ENCODE measurements at places on chromosomes 1 and 21. TPM values are rescaled to one million over a fixed set of nuclear protein-coding genes. Genes with fewer than 3 reads are reported as not detected.

RIPPLY3 gene
- 0.05 TPM for polyA plus RNA-seq

ADGRL2 gene
- 5.6 TPM for polyA plus RNA-seq

DNA sequence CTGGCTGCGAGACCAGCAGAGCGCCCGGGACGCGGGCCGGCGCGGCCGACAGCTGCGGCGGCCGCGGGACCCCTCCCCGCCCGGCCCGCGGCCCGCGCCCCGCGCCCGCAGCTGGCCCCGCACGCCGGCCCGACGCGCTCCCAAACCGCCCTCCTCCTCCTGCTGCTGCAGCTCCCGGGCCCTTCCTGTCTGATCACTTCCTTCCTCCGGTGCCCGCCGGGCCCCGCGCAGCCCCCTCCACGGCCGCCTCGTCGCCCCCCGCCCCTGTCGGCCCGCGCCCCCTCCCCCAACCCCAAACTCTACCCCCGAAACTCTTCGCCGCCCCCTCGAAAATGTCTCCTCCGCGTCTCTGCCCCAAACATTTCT lies 594 bp downstream of the LUZP1 start:
- H3K4me1 ChIP-seq, result no peaks in the 10 kb centered on the region
- no peaks in the 10 kb centered on the region for H3K36me3 ChIP-seq
- H3K4me3 ChIP-seq, result peak overlapping the region; percentile 71
- peak; percentile 81 for DNase-seq
- no peaks in the 10 kb centered on the region for H3K27me3 ChIP-seq

GRCh38 chr21:37032293-37032692 lies 25.8 kb downstream of the RIPPLY3 start:
- H3K4me1 ChIP-seq, result no peaks in the 10 kb centered on the region
- H3K4me3 ChIP-seq, result no peak overlapping the region
- no peak for DNase-seq
- no peaks in the 10 kb centered on the region for H3K27me3 ChIP-seq

DNA sequence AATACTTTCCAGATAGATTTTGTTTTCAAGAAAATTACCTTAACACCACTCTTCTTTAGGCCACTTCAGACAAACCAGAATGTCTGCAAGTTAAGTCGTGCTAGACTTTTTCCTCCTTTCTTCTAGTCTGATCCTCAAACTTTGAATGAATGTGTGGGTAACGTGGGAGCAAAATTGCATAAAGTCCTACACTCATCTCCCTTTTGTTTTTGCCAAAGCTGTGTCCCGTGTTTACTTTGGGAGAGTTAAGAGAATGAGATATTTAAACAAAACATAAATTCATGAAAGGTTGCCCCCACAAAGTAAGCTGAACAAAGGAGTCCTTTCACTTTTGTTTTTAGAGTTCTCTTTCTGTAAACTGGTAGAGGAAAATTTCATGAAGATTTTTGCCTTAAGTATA lies 16.9 kb upstream of the VAMP3 start:
- no peak overlapping the region for H3K27ac ChIP-seq
- no peak overlapping the region for H3K4me3 ChIP-seq
- no peaks in the 10 kb centered on the region for H3K36me3 ChIP-seq
- H3K4me1 ChIP-seq, result peaks cover 1% of the 10 kb centered on the region

DNA sequence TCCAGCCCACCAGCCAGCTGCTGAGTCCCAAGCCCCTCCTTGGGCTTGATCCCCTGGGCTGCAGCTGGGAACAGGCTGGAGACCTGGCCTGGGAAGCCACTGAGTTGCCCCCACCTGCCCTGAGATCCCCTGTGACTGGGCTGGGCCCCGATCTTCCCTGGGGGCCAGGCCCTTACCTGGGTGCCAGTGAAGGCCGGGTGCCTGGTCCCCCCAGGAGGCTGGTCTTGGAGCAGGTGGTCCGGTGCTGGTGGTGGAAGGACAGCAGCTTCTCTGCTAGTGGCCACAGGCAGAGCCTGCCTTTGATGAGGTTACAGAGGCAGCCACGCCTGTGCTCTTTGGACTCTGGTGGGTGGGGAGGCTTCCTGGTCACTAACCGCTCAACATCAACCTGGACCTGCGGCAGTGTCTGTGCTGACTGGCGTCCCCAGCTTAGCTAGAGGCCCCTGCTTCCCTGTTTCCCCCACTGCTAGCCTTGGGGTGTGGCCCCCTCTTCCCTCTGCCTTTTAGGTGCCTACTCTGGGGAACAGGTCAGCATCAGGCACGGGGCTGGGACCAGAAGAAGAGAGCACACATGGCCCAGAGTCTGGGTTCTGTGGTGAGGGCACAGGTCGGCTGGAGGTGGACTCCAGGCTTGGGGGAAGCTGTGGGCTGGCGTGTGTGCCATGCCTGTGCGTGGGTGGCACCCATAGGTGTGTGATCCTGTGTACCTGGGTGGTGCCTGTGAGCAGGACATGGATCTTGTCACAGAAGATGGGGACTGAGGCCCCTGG lies at the start of gene EPS8L3:
TSS of gene EPS8L3 (minus strand) at position 278 of the 770 bp plus-strand sequence. CDS start 2,174 bp downstream, outside the sequence.
- H3K4me1 ChIP-seq, result no peaks in the 10 kb centered on the region
- no peaks in the 10 kb centered on the region for H3K27me3 ChIP-seq
- H3K4me3 ChIP-seq, result no peak within 1 kb of the TSS
- peak; percentile 58 for DNase-seq
- no peak within 1 kb of the TSS for H3K27ac ChIP-seq

- H3K27ac ChIP-seq, result no peak overlapping the region
- no peaks in the 10 kb centered on the region for H3K27me3 ChIP-seq
- no peaks in the 10 kb centered on the region for H3K4me1 ChIP-seq
- H3K36me3 ChIP-seq, result no peaks in the 10 kb centered on the region
- DNase-seq, result no peak
Measured at GRCh38 chr1:107342316-107342715, 201.5 kb downstream of the NTNG1 start.

- no peak overlapping the region for H3K4me3 ChIP-seq
- DNase-seq, result no peak
- no peak overlapping the region for H3K27ac ChIP-seq
- peaks cover 5% of the 10 kb centered on the region for H3K36me3 ChIP-seq
Measured at GRCh38 chr1:44862829-44863401, 19.9 kb upstream of the PTCH2 start.

DNA sequence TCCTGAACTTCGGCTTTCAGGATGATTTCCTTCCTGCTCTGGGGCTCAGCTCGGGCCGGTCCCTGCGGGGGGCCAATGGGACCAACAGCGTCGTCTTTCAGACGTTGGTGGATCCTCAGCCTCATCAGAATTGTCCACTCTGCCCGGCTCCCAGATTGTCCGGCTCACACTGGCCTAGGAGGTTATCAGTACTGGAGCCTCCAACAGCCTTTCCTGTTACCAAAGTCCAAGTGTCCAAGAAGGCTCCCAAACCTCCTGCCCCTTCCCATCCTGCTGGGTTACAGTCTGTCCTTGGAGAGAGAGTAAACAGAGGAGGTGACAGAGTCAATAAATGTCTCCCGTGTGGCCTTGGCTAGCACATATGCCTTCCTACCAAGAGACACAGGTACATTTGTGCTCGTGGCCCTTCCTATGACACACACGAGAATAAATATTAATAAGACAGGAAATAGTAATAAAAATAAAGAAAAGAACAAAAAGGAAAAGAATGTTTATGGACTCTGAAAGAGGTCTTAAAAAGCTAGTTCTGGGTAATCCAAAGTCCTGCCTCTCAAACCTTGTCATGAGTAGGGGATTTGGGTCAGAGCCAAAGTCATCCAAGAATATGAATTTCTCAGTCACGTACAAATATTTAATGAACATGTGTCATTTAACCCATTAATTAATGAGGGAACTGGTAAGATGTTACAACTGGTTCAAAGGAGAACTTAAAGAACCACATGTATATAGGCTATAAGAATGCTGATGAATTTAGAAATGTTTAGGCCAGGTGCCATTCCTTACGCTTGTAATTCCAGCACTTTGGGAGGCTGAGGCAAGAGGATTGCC lies 80.8 kb upstream of the SLC2A1 start:
- no peak for DNase-seq
- no peak overlapping the region for H3K4me3 ChIP-seq
- no peaks in the 10 kb centered on the region for H3K27me3 ChIP-seq
- no peaks in the 10 kb centered on the region for H3K4me1 ChIP-seq
- no peak overlapping the region for H3K27ac ChIP-seq
- no peaks in the 10 kb centered on the region for H3K36me3 ChIP-seq

DNA sequence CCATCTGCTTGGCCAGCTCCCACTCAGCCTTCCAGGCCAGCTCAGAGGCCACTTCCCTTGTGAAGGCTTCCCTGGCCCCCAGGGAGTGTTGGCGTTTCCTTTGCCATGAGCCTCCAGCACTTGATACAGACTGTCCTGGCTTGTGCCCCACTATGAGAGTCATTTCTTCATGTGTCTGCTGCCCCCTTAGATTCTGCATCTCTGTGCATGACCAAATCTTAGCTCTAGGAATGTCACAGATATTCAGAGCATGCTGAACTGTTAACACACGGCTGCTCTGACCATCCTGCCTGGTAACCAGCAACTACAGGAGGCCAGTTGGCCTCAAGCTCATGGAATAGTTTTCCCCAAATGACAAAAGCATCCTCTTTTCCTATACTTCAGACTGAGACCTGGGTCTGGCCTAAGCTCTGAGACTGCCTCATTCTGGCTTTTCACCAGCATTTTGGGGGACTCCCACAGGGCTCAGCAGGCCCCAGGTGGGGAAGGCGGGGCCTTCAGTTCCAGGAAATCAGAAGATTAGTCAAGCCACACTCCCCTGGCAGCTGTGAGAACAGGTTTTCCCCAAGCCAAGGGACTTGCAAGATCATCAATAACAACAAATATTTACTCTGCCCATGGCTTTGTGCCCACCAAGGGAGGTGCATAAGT lies 182.6 kb upstream of the EDN2 start:
- no peaks in the 10 kb centered on the region for H3K36me3 ChIP-seq
- no peaks in the 10 kb centered on the region for H3K4me1 ChIP-seq
- H3K27me3 ChIP-seq, result no peaks in the 10 kb centered on the region
- no peak for DNase-seq
- H3K4me3 ChIP-seq, result no peak overlapping the region

DNA sequence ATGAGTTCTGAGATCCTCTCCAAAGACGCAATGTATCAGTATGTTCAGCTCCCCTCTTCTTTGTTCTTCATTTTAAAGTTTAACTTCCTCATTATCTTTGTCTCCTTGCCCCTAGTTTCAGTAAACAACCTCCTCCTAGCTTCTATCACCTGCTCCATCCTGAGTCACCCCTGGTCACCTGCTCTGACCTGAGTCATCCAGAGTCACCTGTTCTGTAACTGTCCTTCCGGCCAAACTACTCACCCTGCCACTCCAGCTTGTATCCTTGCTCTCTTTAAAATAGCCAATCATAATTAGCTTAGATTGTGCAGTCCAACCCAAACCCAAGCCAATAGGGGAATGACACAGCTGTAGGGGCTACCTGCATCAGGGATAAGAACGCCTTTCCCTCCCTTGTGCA lies 332.0 kb downstream of the OLFM3 start:
- no peak overlapping the region for H3K4me3 ChIP-seq
- DNase-seq, result no peak
- no peaks in the 10 kb centered on the region for H3K4me1 ChIP-seq
- no peak overlapping the region for H3K27ac ChIP-seq

- H3K27me3 ChIP-seq, result no peaks in the 10 kb centered on the region
- no peaks in the 10 kb centered on the region for H3K4me1 ChIP-seq
- DNase-seq, result no peak
- H3K4me3 ChIP-seq, result no peak overlapping the region
- no peaks in the 10 kb centered on the region for H3K36me3 ChIP-seq
Measured at GRCh38 chr1:202836623-202837403, 26.1 kb downstream of the PCAT6 start.
